Activated naive CD4-positive, alpha-beta T cell treated with anti-CD3 and anti-CD28 coated beads for 36 hours (primary cell): ENCODE measurements at places on chromosomes 7 and 10. TPM values are rescaled to one million over a fixed set of nuclear protein-coding genes. Genes with fewer than 3 reads are reported as not detected.
A peak's percentile ranks its signal among the peaks of the same experiment; 100 is the strongest.

LIPK gene
- not detected for total RNA-seq

NCF1 gene
- total RNA-seq = 0.50 TPM

SPDYE6 gene
- total RNA-seq = not detected

COX15 gene
- 38.8 TPM for total RNA-seq

- peaks cover 79% of the 10 kb centered on the region for H3K4me1 ChIP-seq
- H3K27ac ChIP-seq = peak overlapping the region; percentile 9
- no peak for DNase-seq
- H3K4me3 ChIP-seq = no peak overlapping the region
Observed at GRCh38 chr7:92827464-92828120, 8.8 kb downstream of the CDK6 start.

- H3K4me1 ChIP-seq = no peaks in the 10 kb centered on the region
- no peak overlapping the region for H3K4me3 ChIP-seq
- H3K27me3 ChIP-seq = peaks cover 2% of the 10 kb centered on the region
- H3K27ac ChIP-seq = no peak overlapping the region
- H3K36me3 ChIP-seq = no peaks in the 10 kb centered on the region
- no peak for DNase-seq
Observed at GRCh38 chr7:91894781-91895480, 14.4 kb upstream of the MTERF1 start.

DNA sequence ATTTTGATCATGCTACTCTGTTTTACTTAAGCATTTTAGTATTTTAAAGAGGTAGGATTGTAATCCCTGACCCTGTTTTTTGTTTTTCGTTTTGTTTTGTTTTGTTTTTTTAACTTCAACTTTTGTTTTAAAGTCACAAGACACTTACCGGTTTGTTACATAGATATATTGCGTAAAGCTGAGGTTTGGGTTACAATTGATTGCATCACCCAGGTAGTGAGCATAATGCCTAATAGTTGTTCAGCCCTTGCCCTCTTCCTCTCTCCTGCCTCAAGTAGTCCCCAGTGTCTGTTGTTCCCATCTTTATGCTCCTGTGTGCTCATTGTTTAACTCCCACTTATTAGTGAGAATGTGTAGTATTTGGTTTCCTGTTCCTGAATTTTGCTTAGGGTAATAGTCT lies 93.1 kb upstream of the TEX47 start:
- no peaks in the 10 kb centered on the region for H3K4me1 ChIP-seq
- DNase-seq = no peak
- no peaks in the 10 kb centered on the region for H3K36me3 ChIP-seq
- no peak overlapping the region for H3K4me3 ChIP-seq
- H3K27ac ChIP-seq = no peak overlapping the region

DNA sequence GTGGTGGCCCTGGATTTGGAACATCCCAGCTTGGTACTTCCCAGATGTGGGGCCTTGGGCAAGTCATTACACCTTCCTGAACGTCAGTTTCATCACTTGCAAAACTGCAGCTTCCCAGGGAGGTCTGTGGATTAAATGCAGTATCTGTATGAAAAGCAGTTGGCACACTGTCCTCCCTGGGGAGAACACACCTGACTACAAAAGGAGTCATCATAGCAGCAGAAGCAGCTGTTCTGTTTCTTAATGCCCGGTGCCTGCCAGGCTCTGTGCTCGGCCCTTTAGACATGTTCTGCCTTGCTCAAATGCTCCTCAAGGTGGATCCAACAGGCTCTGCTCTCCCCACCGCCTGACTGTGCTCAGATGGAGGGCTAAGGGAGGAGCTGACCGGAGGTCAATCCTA lies 31.0 kb downstream of the CDCA7L start:
- DNase-seq = no peak
- no peak overlapping the region for H3K4me3 ChIP-seq
- H3K27ac ChIP-seq = no peak overlapping the region
- no peaks in the 10 kb centered on the region for H3K27me3 ChIP-seq
- peaks cover 52% of the 10 kb centered on the region for H3K36me3 ChIP-seq
- no peaks in the 10 kb centered on the region for H3K4me1 ChIP-seq

GRCh38 chr10:70296406-70296899 lies 12.6 kb upstream of the NPFFR1 start:
- H3K27ac ChIP-seq = no peak overlapping the region
- H3K4me1 ChIP-seq = no peaks in the 10 kb centered on the region
- no peak overlapping the region for H3K4me3 ChIP-seq
- no peak for DNase-seq
- no peaks in the 10 kb centered on the region for H3K36me3 ChIP-seq
- no peaks in the 10 kb centered on the region for H3K27me3 ChIP-seq

DNA sequence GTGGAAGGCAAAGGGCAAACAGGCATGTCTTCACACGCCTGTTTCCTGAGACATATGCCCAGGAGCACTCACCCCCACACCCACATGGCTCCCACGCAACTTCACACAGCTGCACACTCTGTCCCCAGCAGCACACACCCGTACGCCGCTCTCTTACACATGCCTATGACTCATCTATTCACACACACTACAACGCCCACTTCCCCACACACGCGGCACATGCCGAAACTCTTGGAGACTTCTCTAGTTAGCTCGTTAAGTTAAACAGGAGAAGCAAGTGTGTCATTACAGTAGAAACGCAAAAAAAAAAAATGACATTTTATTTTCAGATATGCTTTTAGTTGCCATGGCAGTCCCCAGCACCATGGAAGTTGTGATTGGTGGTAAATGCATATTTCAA lies 6.7 kb downstream of the CALN1 start:
- H3K27ac ChIP-seq = no peak overlapping the region
- peaks cover 1% of the 10 kb centered on the region for H3K36me3 ChIP-seq
- no peaks in the 10 kb centered on the region for H3K4me1 ChIP-seq
- no peak overlapping the region for H3K4me3 ChIP-seq
- DNase-seq = peak; percentile 8

GRCh38 chr10:287814-288213 lies 152.6 kb downstream of the ZMYND11 start:
- no peak overlapping the region for H3K4me3 ChIP-seq
- DNase-seq = no peak
- peaks cover 4% of the 10 kb centered on the region for H3K36me3 ChIP-seq
- no peaks in the 10 kb centered on the region for H3K27me3 ChIP-seq
- no peak overlapping the region for H3K27ac ChIP-seq

GRCh38 chr10:61357687-61358086 lies 95.5 kb downstream of the TMEM26 start:
- H3K27ac ChIP-seq = no peak overlapping the region
- no peak for DNase-seq
- no peak overlapping the region for H3K4me3 ChIP-seq
- H3K36me3 ChIP-seq = no peaks in the 10 kb centered on the region
- no peaks in the 10 kb centered on the region for H3K27me3 ChIP-seq

GRCh38 chr10:69123306-69123746 lies 652 bp upstream of the VPS26A start:
- H3K4me1 ChIP-seq = peaks cover 36% of the 10 kb centered on the region
- H3K36me3 ChIP-seq = no peaks in the 10 kb centered on the region
- peak overlapping the region; percentile 88 for H3K4me3 ChIP-seq
- H3K27ac ChIP-seq = peak overlapping the region; percentile 93

- no peak for DNase-seq
- H3K27me3 ChIP-seq = peaks cover 27% of the 10 kb centered on the region
- H3K4me1 ChIP-seq = peaks cover 20% of the 10 kb centered on the region
- no peaks in the 10 kb centered on the region for H3K36me3 ChIP-seq
Observed at GRCh38 chr7:28290496-28290895, 109.9 kb upstream of the JAZF1 start.

DNA sequence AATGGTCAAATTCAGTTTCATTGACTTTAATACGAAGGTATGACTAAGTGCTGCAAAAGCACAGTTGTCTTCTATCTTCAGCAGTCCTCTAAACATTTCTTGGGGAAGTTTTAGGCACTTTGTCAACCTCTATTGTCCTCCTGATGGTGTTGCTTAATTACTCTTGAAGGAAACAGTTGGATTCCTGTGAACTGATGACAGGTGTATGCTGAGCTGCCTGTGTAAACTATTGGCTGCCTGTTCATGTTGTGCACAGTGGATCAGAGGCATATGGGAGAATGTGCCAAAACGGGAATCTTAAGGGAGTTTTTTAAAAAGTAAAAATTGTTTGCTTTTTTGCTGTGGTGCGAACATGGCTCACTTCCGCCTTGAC lies 221.0 kb downstream of the AUTS2 start:
- H3K27me3 ChIP-seq = no peaks in the 10 kb centered on the region
- no peak for DNase-seq
- H3K4me3 ChIP-seq = no peak overlapping the region
- H3K27ac ChIP-seq = no peak overlapping the region
- peaks cover 3% of the 10 kb centered on the region for H3K4me1 ChIP-seq
- H3K36me3 ChIP-seq = no peaks in the 10 kb centered on the region

DNA sequence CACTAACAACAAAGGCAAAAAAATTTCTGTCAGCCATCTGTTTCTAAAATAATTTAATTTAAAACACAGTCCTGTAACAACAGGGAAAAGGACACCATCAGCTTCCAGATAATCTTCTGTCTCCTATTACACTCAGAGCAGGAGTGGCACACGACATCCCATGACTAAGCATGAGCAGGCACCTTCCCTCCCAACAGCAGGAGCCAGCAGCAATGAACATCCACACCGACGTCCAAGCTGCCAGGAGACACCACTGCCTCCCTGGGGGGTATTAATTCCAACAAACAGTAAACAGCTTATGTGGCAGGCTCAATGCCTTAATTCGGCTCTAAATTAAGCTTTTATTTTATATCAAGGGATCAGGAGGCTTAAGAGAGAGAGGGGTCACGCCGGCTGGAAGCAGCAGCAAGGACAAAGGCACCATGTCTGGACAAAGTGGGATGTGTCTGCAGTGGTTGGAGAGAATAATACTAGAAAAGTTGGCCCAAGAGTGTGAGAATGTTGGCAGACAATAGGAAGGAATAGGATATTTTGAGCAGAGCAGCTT lies 45.7 kb downstream of the KIAA1549 start:
- H3K27me3 ChIP-seq = no peaks in the 10 kb centered on the region
- H3K36me3 ChIP-seq = no peaks in the 10 kb centered on the region

DNA sequence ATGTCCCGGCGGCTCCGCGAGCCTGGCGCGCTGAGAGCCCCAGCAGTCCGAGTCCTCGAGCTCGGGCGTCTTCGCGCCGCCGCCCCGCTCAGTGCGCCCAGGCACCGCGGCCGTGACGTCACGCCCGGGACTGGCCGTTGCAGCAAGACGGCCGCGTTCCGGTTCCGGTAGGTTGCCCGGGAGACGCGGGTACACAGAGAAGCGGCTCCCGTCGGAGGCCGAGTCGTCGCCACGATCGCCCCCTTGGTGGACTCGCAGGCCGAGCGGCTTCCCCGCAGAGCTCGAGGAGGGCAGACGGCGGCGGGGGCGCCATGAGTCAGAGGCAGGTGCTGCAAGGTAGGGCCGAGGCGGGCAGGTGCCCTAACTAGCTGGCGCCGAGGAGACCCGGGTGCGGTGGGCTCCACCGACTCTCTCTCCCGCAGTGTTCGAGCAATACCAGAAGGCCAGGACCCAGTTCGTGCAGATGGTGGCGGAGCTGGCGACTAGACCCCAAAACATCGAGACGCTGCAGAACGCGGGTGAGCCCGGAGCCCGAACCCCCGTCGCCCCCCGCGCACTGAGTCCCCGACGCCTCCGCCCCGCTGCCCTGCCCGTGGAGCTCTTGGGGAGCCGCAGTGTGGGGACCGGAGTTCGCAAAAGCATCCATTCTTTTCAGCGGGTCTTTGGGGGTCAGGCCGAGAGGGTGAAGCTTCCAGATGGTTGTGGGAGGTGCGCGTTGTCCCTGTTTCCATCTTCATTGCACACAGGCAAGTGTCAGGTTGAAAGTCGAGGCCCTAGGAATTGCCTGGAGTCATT lies at the start of gene SPAG6:
Gene SPAG6 (plus strand): TSS at position 196 of the 795 bp plus-strand sequence. CDS start 116 bp downstream, at position 312.
- peak; percentile 65 for DNase-seq
- peaks cover 49% of the 10 kb centered on the region for H3K27me3 ChIP-seq
- peak within 1 kb of the TSS; percentile 15 for H3K27ac ChIP-seq
- H3K4me1 ChIP-seq = peaks cover 9% of the 10 kb centered on the region

DNA sequence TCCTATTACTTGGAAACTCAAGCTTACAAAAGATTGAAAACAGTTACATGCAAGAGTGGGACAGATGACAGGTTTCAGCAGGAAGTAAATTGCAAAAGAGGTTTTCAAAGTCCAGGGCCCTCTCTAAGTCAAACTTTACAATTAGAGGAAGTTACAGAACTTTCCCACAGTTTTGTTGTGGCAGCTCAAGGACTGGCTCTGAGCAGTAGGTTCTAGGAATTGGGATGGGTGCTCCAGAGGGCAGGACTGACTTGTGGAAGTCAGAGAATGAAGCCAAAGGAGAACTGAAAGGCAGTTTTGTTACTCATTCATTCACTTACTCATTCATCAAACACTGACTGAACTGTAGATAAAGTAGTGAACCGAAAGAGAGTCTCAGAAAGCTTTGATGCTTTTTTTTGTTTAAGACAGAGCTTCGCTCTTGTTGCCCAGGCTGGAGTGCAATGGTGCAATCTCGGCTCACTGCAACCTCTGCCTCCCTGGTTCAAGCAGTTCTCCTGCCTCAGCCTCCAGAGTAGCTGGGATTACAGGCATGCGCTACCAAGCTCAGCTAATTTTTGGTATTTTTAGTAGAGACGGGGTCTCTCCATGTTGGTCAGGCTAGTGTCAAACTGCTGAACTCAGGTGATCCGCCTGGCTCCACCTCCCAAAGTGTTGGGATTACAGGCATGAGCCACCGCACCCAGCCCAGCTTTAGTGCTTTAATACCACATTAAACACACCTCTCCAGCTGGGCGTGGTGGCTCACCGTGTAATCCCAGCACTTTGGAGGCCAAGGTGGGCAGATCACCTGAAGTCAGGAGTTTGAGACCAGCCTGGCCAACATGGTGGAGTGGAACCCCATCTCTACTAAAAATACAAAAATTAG lies 66.8 kb upstream of the CCNJ start:
- H3K36me3 ChIP-seq = no peaks in the 10 kb centered on the region
- H3K4me1 ChIP-seq = no peaks in the 10 kb centered on the region
- H3K27me3 ChIP-seq = no peaks in the 10 kb centered on the region
- H3K27ac ChIP-seq = no peak overlapping the region
- H3K4me3 ChIP-seq = no peak overlapping the region

DNA sequence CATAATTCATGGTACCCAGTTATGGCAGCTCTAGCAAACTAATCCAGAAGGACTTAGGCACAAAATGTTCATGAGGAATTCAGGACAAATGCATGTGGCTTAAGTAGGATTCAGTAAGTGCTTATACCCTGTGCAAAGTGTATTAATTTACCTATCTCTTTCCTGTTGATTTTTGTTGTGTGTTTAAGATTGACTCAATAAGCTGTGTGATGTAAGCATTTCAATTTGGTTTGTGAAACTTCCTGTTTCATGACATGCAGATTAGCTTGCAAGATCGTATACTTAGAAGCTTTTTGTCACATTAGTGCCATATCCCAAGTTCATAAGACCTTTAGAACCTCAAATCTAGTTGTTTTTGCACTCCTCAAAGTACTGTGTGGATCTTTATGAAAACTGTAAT lies 416.7 kb downstream of the ARL4A start:
- H3K27ac ChIP-seq = no peak overlapping the region
- no peaks in the 10 kb centered on the region for H3K36me3 ChIP-seq
